Effector memory CD4-positive, alpha-beta T cell (primary cell): ENCODE measurements at places on chromosomes 6 and 20.
A peak's percentile ranks its signal among the peaks of the same experiment; 100 is the strongest.

DNA sequence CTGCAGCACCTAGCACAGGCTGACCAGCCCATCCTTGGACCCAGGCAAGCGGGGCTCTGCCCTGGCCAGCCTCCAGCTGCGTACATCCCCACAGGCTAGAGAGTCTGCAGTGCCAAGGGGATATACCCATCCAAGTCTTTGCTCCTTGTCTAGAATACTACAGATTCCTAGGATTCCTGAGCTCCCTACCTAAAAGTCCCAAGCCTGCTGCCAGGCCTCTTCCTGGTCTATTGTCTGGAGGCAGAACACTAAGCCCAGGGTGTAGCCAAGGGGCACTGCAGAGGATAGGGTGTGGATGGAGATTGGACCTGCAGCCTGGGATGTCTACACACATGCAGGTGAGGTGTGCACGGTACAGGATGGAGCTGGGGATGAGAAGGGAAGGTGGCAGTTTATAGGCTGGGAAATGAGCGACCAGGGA, 90.0 kb upstream of the SIRPA start:
- no peak for DNase-seq

- peak; percentile 51 for DNase-seq
These were observed 53.9 kb upstream of the HFE start for GRCh38 chr6:26033085-26033940.

GRCh38 chr6:161225681-161226008, 48.2 kb downstream of the AGPAT4 start:
- no peak for DNase-seq

DNA sequence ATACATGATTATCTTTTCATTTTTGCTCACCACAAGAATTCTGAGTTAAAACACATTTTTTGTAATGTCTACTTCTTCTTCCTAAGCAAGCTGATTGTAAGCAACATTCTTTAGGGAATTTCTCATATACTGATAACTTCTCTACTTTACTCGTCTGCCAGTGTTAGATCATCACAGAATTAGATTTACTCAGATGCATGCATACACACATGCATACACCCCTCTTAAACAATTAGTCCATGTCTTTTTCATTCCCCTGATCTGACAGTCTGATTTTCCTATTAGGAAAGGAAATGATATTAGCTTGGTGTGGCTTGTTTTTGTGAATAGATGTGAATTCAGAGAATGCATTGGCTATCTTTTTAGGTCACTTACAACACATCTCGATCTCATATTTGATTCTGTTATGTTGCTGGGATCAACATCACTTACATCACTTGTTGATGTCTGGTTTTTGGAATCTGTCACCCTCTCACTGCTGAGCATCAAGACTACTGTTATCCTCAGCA, 91.4 kb downstream of the FIG4 start:
- no peak for DNase-seq

DNA sequence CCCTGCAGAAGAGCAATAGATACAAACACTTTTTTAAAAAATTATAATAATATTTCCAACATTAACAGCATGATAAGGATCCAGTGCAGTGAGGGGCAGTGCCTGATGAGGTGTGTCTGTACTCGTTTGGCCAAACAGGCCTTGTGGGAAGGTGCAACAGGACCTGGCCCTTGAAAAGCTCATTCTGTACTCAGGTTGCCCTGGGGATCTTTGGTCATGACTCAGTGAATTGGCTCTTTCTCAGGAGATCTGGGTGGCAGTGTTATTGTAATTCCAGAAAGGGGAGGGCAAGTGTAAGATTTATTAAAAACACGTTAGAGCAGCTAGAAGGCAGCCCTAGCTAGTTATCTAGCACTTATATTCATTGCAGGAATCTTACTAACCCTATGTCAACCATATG, 2.9 kb upstream of the SPINT3 start:
- DNase-seq = no peak
